ENCODE measurements at places on chromosomes 12 and 14.

DNA sequence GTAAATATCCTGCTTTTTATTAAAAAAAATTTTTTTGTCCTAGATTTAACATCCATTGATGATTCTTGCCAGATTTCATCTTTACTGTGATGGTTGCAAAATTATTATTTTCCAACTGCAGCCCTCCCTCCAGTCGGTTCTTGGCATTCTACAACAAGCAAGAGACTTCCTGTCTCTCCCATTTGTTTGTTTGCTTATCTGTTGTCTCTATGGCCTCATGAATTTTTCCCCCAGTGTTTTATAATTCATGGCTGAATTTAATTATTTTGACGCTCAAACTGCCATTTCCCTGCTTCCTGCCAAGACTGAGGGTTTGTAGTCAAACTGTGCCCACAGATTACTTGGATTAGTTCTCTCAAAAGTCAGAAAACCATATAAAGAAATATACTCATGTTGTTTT, 25.9 kb downstream of the CGRRF1 start:
- DNase-seq: no peak

- DNase-seq: no peak
These were observed 370.2 kb upstream of the SFSWAP start for GRCh38 chr12:131340616-131341210.

- no peak for DNase-seq
These were observed 1970.2 kb upstream of the FLRT2 start for GRCh38 chr14:83559721-83560120.

GRCh38 chr14:30034152-30034551, 106.5 kb upstream of the PRKD1 start:
- no peak for DNase-seq

DNA sequence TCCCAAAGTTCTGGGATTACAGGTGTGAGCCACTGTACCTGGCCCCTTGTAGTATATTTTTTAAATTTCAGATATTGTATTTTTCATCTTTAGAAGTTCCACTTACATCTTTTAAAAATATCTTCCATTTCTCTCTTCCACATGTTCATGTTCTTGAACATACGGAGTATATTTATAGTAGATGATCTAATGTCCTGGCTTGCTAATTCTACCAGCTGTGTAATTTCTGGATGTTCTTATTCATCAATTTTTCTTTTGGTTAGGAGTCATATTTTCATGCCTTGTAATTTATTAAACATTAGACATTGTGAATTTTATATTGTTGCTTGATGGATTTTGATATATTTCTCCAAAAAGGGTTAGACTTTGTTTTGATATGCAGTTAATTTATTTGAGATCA, 30.8 kb downstream of the NTN4 start:
- no peak for DNase-seq

DNA sequence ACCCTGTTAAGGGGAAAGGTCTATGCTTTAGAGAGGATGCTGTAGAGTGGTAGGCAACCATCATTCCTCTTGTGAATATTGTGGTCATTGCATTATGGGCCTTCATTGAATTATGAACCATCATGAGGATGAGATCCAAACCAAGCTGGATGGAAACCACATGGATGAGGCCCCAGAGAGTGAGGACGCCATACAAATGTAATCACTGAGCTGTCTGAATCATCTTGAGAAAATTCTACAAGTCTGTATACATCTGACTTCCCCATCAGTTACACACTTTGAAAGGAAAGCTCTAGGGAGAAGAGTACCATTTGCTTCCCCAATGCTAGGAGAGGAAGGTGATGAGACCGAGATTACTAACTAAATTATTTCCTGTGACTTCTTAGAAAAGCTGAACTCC, 172.9 kb downstream of the CACNA1C start:
- DNase-seq: no peak

GRCh38 chr14:23358042-23358441, 5.4 kb upstream of the SLC22A17 start:
- DNase-seq: no peak

DNA sequence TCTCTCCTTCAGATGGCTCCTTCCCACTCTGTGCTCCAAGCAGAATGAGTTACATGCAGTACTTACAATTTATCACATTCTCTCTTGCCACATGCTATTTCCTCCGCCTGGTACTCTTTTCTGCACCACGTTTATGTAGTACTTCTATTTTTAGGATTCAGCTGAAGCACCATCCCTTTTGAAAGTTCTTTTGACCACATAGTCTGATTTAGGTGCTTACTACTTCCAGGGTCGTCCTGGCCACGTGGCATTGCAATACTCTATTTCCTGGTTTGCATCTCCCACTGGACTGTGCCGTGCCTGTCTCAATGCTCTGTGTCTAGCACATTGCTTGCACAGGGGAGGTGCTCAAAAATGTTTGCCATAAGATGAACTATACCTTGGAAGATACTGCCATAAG, 16.3 kb upstream of the TBC1D30 start:
- peak; percentile 19 for DNase-seq

DNA sequence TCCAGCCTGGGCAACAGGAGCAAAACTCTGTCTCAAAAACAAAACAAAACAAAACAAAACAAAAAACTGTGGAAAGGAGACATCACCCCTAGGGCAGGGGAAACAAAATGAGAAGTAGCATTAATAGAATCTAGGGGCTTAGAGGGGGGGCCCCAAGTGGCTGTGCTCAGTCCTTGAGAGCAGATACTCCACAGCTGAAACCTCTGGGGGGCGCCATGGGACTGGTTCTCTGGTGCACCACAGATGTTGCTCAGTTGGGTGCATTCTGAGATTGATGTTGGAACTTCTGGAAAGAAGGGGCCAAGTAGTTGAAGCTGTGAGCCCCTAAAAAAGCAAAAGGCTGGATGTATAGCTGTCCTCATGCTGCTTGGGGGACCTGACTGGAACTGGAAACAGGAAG, 11.8 kb upstream of the SYNE2 start:
- no peak for DNase-seq

GRCh38 chr14:72986214-72986613, 40.7 kb downstream of the ZFYVE1 start:
- DNase-seq: no peak

- DNase-seq: no peak
These were observed 81.6 kb downstream of the SPTSSA start for GRCh38 chr14:34380471-34380845.

DNA sequence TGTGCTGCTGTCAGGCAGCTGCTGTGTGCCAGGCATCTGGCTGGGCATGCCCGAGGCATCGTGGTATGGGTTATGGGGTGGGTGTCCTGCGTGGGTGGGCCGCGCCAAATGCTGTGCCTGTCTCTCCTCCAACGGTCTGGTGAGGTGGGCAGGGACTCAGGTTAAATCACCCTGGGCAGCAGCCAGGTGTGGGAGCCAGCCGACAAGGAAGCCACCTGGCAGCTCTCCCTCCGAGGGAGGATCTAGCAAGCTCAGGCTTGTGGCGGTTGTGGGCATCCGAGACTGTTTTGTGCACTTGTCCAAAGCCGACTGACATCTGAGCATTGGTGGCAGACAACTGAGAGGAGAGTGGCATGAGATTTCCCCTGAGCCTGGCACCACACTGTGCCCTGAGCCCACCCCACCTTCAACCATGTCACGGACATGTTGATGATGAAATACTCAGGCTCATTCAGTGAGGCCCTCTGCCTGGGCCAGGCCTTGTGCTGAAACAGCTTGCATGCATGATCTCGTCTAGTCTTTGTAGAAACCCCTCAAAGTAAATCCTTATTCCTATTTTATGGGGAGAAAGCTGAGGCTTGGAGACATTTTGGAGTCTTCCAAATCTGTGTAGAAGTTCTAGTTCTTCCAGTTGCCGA, 181.8 kb upstream of the MYL2 start:
- DNase-seq: no peak

DNA sequence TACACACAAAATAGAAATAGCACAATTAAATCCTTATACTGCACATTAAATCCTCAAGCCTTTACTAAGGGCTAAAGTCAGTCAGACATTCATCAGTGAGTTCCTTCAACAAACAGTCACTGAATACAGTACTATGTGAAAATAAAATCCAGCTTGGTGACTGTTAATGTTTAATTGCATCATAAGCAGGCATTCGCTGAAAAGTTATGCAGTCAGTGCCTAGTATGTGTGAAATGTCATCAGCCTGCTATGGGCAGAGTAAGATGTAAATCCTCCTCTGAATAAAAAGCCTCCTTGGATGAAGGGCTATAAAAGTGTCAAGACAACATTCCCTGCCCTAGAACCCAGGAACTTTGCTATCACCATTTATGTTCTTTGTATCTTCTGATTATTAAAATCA, 116.4 kb downstream of the PRICKLE1 start:
- no peak for DNase-seq

DNA sequence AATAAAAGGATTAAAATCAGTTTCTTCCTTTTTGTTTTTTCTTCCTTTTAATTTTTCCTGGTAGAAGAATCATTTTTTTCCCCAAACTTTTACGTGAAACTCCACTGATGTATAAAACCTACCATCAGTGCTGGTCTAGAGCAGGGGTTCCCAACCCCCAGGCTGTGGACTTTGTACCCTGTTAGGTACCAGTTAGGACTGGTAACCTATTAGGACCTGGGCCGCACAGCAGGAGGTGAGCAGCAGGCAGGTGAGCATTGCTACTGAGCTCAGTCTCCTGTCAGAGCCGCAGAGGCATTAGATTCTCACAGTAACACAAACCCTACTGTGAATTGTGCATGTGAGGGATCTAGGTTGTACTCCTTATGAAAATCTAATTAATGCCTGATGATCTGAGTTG, 10.1 kb downstream of the SMCO2 start:
- DNase-seq: no peak

DNA sequence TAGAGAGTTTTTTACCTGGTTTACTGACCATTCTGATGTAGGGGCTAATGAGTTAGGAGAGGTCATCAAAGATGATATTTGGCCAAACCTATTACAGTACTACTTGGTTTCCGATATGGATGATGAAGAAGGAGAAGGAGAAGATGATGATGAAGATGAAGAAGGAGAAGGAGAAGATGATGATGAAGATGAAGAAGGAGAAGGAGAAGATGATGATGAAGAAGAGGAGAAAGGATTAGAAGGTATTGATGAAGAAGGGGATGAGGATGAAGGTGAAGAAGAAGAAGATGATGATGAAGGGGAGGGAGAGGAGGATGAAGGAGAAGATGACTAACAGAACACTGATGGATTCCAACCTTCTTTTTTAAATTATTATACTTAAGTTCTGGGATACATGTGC, 196.6 kb downstream of the TMX1 start:
- DNase-seq: no peak

GRCh38 chr12:115088328-115088994, 404.5 kb upstream of the TBX3 start:
- no peak for DNase-seq

- DNase-seq: peak; percentile 1
These were observed 649.2 kb upstream of the MIS18BP1 start for GRCh38 chr14:45902241-45902640.

DNA sequence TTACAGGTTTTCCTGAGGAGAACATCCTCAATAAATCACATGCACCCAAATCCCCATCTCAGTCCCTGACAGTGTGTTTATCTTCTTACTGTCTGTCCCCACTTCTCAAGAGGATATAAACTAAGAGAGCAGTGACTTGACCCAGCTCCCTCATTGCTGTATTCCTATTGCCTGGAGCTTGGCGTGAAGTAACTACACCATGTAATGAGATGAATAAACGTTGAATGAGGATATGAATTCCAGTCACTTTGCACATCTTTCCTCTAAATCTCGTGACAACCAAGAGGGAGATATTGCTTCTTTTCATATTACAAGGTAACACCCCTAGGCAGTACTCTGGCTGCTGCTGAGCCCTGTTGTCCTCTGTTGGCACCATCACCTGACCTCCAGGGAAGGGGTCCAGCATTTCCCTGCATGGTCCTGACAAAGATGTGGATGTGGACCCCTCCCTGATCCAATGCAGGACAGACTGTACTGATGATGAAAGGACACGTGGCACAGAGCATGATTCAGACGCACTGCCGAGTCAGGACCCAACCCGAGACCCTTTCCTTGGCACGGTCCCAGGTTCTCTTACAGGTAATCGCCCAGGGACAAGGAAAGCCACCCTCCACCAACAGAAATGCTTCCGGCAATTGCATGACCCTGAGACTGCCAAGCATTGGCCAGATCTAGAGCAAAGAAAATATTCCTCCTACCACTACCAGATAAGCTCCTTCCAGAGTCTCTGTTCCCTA, 47.7 kb upstream of the CPM start:
- DNase-seq: no peak

DNA sequence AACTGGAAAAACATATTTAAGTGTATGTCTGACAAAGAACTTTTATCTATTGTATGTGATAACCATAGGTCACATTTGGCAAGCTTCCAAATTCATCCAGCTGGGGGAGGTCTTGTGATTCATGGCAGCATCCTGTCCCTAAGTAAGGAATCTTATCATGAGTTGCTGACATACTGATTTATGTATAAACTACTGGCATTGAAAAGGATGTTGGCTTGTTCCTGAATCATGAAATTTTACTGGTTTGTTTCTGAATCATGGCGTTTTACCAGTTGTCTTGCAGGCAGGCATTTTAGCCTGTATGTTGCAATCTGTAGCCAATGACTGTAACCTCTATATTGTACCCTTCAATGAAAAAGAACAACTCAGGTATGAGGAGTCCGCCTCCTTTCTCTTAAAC, 244.8 kb downstream of the IPO8 start:
- DNase-seq: peak; percentile 7

DNA sequence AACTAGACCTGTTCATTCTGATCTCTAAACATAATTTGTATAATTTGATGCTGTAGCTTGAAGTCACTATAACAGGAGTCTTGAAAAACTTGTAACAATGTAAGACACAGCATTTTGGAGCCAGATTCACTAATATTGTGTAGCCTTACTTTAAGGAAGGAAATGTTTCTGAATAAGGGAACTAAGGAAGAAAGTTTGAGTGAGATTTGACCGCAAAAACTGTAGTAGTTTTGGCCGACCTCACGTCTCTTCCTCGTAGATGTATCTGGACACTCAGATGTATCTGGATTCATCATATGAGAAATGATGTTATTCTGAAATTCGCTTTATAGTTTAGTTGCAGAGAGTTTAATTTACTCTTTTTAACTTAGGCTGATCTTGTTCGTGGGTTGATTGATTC, 13.9 kb upstream of the DNAH10 start:
- no peak for DNase-seq

DNA sequence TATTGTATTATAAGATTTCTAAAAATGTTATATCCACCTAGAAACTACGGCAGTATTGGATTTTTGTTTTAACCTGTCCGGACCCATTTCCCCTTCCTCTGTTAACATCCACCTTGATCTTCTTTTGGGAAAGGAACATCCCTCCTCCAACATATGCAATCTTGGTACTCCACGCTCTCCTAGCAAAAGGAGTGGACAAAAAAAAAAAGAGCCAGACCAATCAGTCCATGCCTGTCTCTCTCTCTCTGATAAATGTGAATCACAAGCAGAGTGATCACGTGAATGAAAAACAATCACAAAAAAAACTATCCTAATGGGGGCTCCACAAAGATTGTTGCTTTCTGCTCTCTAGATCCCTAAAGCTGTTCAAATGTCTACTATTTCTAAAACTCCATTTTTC, 27.1 kb downstream of the OSBPL8 start:
- no peak for DNase-seq

DNA sequence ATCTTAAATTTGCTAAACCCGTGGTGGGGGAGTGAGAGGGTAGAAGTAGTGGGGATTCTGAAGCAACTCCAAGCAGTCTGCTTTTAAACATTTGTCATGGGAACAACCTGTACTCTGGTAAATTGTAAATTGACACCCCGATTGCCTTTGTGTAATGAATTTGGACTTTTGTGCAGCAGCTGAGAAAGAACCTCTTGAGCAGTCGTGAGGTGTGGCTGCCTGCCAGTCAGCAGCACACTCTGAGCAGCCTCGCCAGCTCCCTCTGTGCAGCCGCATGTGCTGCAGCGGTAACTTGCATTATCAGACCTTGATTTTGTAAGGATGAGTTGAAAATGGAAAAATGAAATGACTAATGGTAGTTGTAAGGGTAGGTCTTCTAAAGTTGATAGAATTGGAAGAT, 74.3 kb downstream of the SUSD6 start:
- no peak for DNase-seq

Measured in NB4 (cell line).